ENCODE measurements at places on chromosomes 16 and 17.

DNA sequence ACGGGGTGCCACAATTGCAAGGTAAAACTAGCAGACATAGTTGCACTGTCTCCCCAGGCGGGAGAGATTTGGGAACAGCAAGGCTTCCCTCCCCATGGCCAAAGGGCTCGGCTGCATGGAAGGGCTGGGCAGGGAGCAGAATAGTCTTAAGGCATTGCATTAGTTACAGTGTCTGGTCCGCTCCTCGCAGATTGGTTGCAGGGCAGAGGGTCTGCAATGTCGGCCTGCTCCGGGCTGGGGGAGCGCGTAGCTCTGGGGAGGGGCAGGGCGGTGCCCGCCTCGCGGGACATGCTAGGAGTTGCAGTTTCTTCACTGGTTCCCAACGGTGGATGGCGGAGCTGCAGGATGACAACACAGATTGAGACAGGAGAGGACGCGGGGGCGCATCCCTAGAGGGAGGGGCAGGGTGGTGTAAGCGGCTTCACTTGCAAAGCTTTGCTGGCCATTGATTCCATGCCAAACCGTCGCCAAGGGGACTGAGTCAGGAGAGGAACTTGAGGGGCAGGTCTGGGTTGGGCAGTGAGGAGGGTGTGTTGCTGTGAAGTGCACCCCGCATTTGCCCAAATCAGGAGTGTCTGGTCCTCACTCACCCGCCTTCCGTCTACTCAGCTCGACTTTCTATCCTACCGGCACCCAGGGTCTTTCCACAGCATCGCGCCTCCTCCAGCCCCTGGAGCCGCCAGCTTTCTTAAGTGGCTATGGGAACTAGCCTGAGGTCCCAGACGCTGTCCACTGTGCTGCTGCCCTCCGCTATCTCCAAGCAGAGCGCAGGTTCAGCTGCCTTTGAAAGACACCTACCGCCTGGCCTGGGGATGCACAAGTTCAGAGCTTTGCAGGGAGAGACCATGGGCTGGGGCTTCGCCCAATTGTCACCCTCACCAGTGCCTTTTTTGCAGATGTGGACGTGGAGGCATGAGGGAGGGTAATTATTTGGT is 1748.9 kb downstream of the TP53TG3F start:
- no peak for DNase-seq

- DNase-seq, result no peak
Measured at GRCh38 chr16:81975637-81976036, 35.6 kb downstream of the SDR42E1 start.

- DNase-seq, result no peak
Measured at GRCh38 chr16:12559714-12560113, 244.0 kb downstream of the CPPED1 start.

DNA sequence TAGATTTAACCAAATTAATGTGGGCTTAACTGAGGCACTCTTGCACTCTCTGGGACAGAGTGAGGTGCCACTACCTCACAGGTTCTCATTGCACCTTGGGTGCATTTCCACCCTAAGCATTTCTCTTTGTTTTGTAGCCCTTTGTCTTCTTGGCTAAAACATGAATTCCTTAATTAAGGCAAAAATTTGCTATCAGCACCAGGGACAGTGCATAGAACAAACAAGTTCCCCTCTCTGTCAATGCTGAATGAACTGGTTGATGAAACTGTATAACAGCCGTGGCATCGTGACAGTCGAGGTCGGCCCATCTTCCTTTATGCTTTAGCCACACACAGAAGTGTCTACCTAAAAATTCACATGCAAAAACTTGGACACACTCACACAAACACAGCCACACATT is 74.8 kb downstream of the HS3ST2 start:
- DNase-seq, result no peak

DNA sequence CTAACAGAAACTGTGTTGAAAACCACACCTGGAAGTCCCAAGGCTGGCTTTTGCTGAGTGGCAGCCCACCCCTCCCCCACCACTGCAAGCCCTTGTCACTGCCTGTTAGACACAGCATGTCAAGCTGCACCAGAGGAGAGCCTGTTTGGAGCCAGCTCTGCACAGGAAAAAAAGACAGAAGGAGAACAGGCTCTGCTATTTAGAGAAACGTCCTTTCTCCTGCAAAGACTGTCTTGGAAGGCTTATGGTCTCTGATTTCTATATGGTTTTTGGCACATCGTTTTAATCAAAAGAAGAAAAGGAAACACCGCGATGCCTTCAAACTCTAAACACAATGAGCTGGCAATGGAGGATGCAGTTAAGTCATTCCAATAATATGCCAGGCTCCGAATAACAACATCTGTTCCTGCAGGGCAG is 275.5 kb downstream of the MAP2K4 start:
- no peak for DNase-seq

GRCh38 chr16:81723098-81723723 is 55.9 kb upstream of the PLCG2 start:
- peak; percentile 37 for DNase-seq

DNA sequence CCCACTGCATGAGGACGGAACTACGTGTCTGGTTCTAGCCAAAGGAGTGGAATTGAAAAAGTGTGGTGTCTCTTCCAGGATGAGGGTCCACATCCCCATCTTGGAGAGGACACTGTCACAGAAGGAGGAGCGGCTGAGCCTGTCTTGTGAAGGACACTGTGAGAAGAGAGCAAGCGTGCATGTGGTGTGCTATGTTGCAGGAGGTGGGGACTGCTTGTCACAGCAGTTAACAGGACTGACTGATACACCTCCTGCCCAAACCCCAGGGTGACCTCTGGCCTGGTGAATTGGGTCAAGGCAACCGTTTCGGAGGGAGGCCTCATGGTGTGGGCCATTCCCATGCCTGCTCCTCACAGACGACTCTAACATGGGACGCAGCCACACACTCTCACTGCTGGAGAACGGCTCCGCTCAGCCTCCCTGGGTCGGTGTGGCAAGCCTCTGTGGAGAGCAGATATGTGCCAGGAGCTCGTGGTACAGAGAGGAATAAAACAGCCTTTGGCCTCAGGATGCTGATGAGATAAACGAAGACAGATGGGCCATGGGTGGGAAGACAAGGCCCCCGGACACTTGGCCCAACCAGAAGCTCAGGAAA is 56.4 kb upstream of the RBFOX3 start:
- DNase-seq, result no peak

DNA sequence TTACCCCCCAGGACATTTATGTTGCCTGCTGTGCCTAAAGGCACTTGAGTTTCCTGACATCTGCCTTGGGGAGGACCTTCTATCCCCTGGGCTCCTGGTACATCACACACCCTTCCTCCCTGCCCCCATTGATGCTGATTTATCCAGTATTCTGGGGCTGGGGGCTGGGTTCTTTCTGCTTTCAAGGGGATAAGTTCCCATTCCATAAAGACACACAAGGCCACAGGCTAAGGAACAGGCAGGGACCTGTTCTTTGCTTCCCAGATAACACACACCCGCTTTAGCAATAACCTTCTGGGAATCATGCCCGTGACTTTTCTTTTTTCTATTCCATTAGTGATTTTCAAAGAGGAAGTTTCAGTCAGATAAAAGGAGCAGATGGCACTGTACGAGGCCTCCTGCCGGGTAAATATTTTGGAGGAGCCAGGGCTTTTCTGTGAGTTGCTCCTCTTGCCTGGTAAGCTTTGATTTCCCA is 30.6 kb downstream of the CHD9 start:
- DNase-seq, result no peak

DNA sequence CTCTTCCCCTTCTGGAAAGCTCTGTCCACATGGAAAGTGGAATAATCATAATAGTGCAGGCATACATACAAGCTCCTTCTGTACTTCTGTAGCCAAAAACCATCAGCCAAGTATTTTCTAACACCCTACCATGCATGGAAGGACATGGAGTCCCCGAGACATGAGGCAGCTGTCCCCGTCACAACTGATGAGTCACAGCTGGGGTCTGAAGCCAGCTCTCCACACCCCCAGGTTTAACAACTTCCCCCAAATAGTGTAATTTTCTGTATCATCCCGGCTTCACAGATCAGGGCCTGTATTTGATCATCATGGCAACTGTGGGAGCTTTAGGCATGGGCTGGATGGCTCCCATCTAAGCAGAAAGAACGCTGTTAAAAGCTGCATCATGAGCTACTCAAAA is 16.6 kb downstream of the C16orf96 start:
- no peak for DNase-seq

- DNase-seq, result no peak
Measured at GRCh38 chr16:14434860-14435259, 195.2 kb downstream of the PARN start.

GRCh38 chr17:8629371-8630226 is 926 bp downstream of the MYH10 start:
- no peak for DNase-seq

DNA sequence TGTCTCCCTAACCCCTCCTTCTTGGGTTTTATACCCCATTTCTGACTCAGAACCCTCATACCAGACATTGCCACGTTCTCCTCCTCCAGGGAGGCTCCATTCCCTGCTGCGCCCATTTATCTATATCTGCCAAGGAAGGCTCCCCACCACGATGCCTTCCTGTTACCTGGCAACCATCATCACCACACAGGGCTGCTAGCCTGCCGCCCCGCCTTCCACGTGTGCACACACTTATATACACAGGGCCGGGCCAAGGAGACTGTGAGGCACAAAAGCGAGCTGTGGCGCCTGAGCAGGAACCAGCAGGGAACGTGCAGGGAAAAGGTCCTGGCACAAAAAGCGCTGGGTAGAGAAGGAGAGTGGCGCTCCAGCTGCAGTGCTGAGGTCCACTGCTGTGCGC is 261.8 kb downstream of the CBLN1 start:
- DNase-seq, result no peak

DNA sequence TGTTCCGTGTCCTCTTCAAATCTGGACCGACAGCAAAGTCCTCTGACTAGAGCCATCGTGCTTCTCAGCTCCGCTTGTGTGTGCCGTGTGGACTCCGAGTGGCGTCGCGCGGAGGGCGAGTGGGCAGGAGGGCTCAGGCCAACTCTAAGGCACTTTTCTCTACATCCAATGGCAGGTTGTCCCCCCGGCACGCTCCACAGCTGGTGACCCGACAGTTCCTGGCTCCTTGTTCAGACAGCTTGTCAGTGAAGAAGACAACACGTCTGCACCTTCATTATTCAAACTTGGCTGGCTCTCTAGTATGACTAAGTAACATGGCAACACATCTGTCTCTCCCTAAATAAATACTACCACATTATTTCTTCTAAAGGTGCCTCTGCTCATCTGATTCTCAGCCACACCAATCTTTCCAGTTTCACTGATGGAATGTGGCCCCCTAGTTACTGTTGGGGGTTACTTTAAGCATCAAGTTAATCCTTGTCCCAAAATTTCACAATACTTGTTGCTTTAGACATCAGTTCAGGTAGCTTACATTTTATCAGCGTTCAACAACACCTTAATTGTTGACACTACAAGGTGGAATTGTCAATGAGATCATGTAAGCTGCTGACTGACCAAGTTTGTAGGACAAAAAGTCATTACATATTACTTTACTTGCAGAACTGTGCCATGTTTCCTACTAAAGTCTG is 15.4 kb downstream of the COG1 start:
- no peak for DNase-seq

DNA sequence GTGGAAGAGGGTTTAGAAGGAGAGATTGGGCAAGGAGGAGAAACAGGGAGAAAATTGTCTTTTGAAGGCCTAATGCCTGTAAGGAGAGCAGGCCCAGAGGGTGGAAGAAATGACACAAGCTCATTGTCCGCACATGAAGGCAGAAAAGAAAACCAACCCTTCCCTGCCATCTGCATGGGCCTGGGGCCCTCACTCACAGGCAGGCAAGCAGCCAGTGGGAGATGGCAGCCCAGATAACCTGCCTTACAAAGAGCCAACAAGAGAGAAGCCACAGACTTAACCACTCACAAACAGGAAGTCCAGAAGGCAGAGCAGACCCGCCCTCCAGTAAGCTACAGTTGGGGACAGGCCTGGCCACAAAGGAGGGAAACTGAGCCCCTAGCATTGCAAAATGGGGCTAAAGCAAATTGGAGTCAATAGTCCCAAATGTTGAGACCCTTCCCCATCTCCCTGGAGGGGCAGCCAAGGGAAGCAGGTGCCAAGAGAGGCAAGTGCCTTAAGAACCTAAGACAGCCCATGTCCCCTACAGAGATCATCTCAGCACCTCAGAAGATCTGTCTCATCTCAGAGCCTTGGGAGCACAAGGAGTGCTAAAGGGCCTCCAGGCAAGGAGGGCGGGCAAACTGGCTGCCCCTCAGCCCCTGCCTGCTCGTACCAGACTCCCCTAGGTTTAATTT is 7.3 kb upstream of the TSPOAP1 start:
- peak; percentile 85 for DNase-seq

- no peak for DNase-seq
Measured at GRCh38 chr17:9658593-9659211, 13.4 kb downstream of the USP43 start.

GRCh38 chr17:66301864-66302741 is at the start of gene PRKCA:
TSS of gene PRKCA (plus strand) at chr17:66302613.
- DNase-seq, result peak; percentile 71

- no peak for DNase-seq
Measured at GRCh38 chr16:8641671-8642070, 20.2 kb downstream of the METTL22 start.

DNA sequence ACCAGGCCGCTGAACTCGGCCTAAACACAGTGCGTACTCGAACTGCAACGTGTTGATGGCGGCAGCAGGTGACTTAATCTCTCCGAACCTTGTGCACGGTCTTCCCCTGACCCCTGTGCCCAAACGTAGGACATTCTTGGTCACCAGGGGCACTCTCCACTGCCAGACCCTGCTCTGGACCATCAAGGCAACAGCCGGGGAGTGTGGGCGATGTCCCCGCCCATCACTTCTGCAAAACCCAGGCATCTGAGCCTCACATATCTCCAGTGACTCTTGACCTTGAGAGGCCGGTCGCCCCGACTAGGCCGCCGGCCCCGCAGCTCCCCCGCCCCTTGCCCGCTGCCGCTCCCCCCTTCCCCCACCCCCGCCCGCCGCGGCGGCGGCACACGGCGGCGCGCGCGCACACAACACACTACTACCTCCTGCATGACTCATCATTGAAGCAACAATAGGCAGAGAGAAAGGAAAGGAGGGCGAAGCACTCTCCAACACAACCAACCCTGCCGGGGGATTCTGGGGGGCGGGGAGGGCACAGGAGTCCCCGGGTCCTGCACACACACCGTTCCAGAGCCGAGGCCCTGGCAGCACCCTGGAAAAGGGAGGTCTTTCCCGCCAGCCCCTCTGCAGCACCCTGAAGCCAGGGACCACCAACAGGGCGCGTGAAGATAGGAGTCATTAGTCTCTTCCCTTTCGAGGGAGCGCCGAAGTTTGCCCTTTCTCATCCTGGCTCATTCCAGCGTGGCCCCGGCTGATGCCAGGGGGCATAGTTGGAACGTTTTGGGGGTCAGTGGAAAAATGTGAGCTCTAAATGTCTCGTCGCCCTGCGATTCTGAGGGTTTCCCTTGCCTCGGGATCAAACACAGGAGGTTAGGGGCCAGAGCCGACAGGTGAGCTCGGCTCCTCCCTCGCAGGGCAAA is 1.9 kb downstream of the MNT start:
- DNase-seq, result peak; percentile 40

- no peak for DNase-seq
Measured at GRCh38 chr17:79248843-79249493, 174.3 kb downstream of the ENGASE start.

DNA sequence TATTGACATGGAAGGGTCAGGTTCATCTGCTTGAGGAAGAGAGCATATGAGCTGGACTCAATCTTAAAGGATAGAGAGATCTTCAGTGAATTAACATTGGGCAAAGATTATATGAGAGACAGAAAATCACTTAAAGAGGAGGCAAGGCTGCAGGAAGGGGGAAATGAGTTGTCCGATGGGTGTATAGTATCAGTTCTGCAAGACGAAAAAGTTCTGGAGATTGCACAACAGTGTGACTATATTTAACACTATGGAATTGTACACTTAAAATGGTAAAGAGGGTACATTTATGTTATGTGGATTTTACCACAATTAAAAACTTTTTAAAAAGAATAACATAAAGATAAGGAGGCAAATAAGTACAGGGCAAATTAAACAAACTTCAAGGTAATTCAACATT is 80.7 kb downstream of the HELZ start:
- DNase-seq, result no peak
